Nephron progenitor cell (in vitro differentiated cells): ENCODE measurements at places on chromosomes 5 and 9.

DNA sequence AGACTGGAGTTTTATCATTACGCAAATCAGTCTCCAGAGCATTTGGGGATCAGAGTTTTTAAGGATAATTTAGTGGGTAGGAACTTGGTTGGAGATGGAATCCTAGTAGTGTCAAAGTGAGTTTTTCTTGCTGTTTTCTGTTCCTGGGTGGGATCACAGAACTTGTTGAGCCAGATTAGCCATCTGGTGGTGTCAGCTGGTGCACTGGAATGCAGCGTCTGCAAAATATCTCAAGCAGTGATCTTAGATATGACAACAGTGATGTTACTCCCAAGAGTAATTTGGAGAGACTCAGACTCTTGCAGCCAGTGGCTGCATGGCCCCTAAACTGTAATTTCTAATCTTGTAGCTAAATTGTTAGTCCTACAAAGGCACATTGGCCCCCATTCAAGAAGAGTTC, 1257.8 kb downstream of the MAT2B start:
- H3K36me3 ChIP-seq = no peaks in the 10 kb centered on the region
- no peak overlapping the region for H3K4me3 ChIP-seq
- no peaks in the 10 kb centered on the region for H3K4me1 ChIP-seq
- no peak for DNase-seq
- no peak overlapping the region for H3K27ac ChIP-seq

GRCh38 chr9:15433661-15434060, 11.0 kb downstream of the SNAPC3 start:
- no peak overlapping the region for H3K27ac ChIP-seq
- peaks cover 11% of the 10 kb centered on the region for H3K4me1 ChIP-seq

DNA sequence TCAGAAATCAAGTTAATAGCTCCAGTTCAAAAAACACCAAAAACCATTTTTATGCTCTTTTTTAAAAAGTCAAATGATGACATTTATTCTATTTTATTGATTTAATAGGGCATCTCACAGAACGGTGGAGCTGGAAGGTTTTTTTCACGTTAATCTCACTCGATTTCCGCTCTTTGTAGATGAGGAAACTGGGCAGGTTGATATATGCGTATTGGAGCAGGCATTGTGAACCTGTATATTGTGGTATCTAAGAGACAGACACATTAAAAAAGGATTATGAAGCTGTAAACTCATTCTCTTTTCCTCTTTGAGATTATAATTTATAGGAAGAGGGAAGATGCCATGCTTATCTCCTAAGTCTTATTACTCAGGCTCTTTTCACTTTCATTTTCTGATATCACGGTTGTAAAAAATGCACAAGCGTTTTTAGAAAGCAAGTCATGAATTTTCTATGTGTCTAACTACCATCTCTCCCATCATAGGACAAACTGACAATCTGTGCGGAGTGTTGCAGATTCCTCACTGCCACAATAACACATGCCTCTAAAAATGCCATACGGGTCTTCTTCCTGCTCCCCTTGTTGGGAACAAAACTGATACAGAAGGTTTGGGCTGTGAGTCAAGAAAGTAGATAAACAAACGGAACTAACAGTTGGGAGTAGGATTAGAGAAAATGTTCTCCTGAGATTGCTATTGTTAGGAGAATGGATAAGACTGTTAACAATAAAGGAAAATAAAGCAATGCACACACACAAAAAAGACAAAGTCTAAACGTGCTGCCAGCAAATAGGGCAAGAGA, 1997.7 kb downstream of the MAT2B start:
- H3K4me3 ChIP-seq = no peak overlapping the region
- H3K4me1 ChIP-seq = no peaks in the 10 kb centered on the region
- no peaks in the 10 kb centered on the region for H3K27me3 ChIP-seq
- no peak overlapping the region for H3K27ac ChIP-seq

GRCh38 chr9:105245029-105245890, 809 bp downstream of the SLC44A1 start:
- H3K27me3 ChIP-seq = no peaks in the 10 kb centered on the region
- DNase-seq = peak; percentile 56
- peaks cover 73% of the 10 kb centered on the region for H3K4me1 ChIP-seq
- no peak overlapping the region for H3K27ac ChIP-seq
- no peaks in the 10 kb centered on the region for H3K36me3 ChIP-seq

GRCh38 chr9:128160603-128160987, 530 bp downstream of the BBLN start:
- H3K36me3 ChIP-seq = peaks cover 20% of the 10 kb centered on the region
- peak overlapping the region; percentile 78 for H3K4me3 ChIP-seq
- peaks cover 3% of the 10 kb centered on the region for H3K27me3 ChIP-seq
- no peak overlapping the region for H3K27ac ChIP-seq
- peak; percentile 41 for DNase-seq

DNA sequence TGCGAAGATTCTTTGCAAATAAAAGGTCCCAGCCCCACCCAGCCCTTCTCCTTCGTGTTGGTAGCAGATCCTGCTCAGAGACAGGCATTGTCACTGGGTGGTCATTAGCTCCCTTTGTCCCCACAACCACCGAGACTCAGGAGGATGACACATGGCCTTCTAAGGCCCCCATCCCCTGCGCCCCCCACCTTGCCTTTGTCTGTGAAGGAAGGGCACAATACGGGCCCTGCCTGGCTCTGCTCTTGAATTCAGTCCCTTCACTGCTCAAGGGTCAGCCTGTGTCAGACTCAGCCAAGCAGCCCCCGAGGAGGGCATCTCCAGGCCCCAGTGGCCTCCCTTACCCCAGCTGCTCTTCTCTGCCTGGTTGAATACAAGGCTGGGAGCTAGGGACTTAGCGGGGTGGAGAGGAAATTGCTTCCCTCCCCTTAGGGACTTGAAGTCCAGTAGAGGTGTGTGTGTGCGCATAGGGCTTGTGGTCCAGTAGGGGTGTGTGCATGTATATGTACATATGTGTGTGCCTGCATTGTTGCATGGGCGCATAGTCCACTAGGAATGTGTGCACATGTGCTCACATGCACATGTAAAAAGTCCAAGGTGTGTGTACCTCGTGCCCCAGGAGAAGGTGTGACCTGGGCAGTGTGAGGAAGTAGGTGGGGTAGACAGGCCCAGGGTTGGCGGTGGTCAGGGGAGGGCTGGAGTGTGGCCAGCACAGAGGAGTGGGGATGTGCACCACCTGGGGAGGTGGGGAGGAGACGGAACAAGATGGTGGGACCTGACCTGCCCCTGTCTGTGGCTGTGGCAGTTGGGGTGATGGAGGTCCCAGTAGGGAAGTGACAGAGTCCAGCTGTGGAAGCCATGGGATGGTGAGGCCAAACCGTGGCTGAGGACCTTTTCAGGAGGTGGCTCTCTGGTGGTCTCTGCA, 59.1 kb downstream of the PHF2 start:
- no peak for DNase-seq
- no peaks in the 10 kb centered on the region for H3K27me3 ChIP-seq
- peak overlapping the region; percentile 4 for H3K27ac ChIP-seq
- peaks cover 3% of the 10 kb centered on the region for H3K4me1 ChIP-seq
- no peak overlapping the region for H3K4me3 ChIP-seq

DNA sequence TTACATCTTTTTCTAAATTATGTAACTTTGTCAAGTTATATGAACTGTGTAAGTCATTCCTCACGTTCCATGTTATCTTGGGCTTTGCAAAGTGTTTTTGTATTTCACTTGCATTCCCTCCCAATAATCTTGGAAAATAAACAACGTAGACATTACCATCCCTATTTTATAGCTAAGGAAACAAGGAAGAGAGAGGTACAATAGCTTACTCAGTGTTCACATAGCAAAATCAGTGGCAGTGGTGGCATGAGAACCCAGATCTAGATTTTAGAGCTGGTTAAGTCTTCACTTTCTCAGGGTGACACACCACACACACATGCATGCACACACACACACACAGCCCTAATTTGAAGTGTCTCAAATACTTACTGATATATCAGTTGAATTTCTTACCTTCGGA, 34.1 kb downstream of the NSA2 start:
- H3K4me1 ChIP-seq = no peaks in the 10 kb centered on the region
- peaks cover 32% of the 10 kb centered on the region for H3K36me3 ChIP-seq
- H3K27ac ChIP-seq = no peak overlapping the region
- no peak for DNase-seq
- no peak overlapping the region for H3K4me3 ChIP-seq

- H3K27ac ChIP-seq = no peak overlapping the region
- H3K4me1 ChIP-seq = no peaks in the 10 kb centered on the region
- H3K36me3 ChIP-seq = no peaks in the 10 kb centered on the region
- no peak overlapping the region for H3K4me3 ChIP-seq
- no peak for DNase-seq
- no peaks in the 10 kb centered on the region for H3K27me3 ChIP-seq
Measured at GRCh38 chr5:33105521-33105941, 335.2 kb upstream of the TARS1 start.

GRCh38 chr9:81239388-81239787, 450.0 kb downstream of the TLE1 start:
- DNase-seq = no peak
- H3K27me3 ChIP-seq = no peaks in the 10 kb centered on the region
- H3K36me3 ChIP-seq = peaks cover 16% of the 10 kb centered on the region
- H3K4me1 ChIP-seq = peaks cover 15% of the 10 kb centered on the region

DNA sequence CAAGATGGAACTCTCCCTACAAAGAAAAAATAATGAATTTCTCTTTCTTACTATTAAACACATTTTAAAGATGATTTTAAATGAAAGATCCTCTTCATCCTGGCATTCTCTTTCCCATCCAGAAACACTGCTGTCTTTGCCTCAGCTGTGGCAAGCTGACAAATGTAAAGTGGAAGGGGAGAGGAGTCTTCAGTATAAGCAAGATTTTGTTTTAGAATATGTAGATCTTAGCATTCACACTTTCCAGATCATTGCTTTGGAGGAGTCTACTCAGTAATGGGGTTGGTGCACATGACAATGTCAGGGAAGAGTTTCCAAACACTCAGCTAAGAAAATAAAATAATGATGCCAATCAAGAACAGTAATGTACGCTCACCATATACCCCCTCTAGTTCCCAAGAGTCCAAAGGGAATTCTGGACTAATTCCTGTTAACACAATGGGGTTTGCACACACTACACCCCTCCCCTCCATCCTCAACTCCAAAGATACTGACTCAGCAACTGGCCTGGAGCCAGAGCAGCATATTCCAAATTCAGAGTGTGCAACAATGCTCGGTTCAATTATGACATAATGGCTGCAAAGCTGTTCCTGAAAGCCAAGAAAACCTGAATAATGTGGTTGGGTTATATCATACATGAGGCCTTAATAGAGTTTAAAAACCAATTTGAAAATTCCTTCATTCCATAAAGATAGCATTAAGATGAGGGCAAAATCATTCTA, 4.6 kb downstream of the C5orf63 start:
- no peak overlapping the region for H3K27ac ChIP-seq
- no peak for DNase-seq
- H3K27me3 ChIP-seq = no peaks in the 10 kb centered on the region
- no peak overlapping the region for H3K4me3 ChIP-seq

GRCh38 chr5:95927927-95928723, 33.5 kb downstream of the ELL2 start:
- DNase-seq = no peak

DNA sequence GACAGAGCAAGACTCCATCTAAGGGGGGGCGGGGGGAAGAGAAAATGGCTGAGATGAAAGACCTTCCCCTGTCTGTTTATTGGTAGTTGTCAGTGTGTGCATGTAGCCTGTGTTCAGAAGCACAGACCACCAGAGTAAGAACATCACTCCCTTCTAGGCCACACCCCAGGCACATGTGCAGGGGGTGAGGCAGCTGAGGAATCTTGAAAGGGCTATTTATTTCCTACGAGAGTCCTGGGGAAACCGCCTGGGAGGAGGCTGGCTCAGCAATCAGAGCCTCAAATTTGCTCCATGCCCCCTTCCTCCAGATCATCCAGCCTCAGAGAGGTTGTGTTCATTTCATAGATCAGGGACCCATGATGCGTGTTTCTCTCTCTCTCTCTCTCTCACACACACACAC, 7.1 kb downstream of the MYORG start:
- no peak overlapping the region for H3K4me3 ChIP-seq
- DNase-seq = no peak
- no peak overlapping the region for H3K27ac ChIP-seq
- H3K27me3 ChIP-seq = peaks cover 10% of the 10 kb centered on the region
- peaks cover 55% of the 10 kb centered on the region for H3K36me3 ChIP-seq

DNA sequence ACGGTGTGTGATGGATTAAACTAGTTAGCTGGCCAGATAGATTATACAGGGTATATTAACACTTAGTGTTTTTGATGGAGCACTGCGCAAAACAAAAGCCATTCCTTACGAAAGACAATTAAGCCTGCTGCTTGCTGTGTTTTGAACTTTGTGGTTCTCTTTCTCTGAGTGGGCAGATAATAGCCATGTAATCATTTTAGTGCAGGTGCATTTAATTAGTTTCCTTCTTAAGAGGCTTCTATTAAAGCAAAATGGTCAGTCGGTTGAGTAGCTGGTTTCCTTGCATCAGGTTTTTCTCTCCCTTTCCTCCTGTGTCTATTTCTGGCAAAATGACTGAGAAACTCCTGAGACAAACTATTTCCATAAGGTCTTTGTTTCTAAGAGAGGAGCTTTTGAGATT, 512.5 kb downstream of the DMAC1 start:
- no peak overlapping the region for H3K4me3 ChIP-seq
- DNase-seq = no peak
- H3K4me1 ChIP-seq = peaks cover 10% of the 10 kb centered on the region

GRCh38 chr5:1543398-1544293, 19.9 kb upstream of the LPCAT1 start:
- no peak overlapping the region for H3K4me3 ChIP-seq
- peaks cover 22% of the 10 kb centered on the region for H3K27me3 ChIP-seq
- no peak for DNase-seq
- no peaks in the 10 kb centered on the region for H3K4me1 ChIP-seq
- H3K27ac ChIP-seq = no peak overlapping the region
- no peaks in the 10 kb centered on the region for H3K36me3 ChIP-seq

- H3K36me3 ChIP-seq = no peaks in the 10 kb centered on the region
- no peak overlapping the region for H3K4me3 ChIP-seq
- peak; percentile 39 for DNase-seq
Measured at GRCh38 chr5:115962565-115963402, 509 bp downstream of the LVRN start.

- H3K4me3 ChIP-seq = no peak overlapping the region
- H3K27me3 ChIP-seq = no peaks in the 10 kb centered on the region
- H3K27ac ChIP-seq = no peak overlapping the region
- peaks cover 36% of the 10 kb centered on the region for H3K4me1 ChIP-seq
Measured at GRCh38 chr9:117707561-117707960, 3.4 kb downstream of the TLR4 start.

- no peaks in the 10 kb centered on the region for H3K4me1 ChIP-seq
- DNase-seq = no peak
- H3K4me3 ChIP-seq = no peak overlapping the region
- H3K36me3 ChIP-seq = peaks cover 56% of the 10 kb centered on the region
- H3K27me3 ChIP-seq = no peaks in the 10 kb centered on the region
Measured at GRCh38 chr5:37208883-37209797, 40.0 kb downstream of the CPLANE1 start.

DNA sequence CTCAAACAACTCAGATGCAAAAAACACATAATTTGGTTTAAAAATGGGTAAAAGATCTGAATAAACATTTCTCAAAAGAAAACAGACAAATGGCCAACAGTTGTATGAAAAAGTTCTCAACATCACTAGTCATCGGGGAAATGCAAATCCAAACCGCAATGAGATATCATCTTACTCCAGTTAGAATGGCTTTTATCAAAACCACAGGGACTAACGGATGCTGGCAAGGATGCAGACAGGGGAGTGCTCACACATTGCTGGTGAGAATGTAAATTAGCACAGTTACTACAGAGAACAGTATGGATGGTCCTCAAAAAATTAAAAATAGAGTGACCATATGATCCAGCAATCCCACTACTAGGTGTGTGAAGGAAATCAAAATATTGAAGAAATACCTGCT, 589.1 kb upstream of the ADAMTS16 start:
- H3K27ac ChIP-seq = no peak overlapping the region

- DNase-seq = no peak
- no peaks in the 10 kb centered on the region for H3K27me3 ChIP-seq
- H3K36me3 ChIP-seq = no peaks in the 10 kb centered on the region
- H3K27ac ChIP-seq = no peak overlapping the region
Measured at GRCh38 chr5:90379652-90380051, 29.9 kb downstream of the CETN3 start.
